Central memory CD4-positive, alpha-beta T cell (primary cell): ENCODE measurements at places on chromosomes 1 and 21.

GRCh38 chr1:62800825-62801306 is 16.9 kb downstream of the ATG4C start:
- no peak for DNase-seq

DNA sequence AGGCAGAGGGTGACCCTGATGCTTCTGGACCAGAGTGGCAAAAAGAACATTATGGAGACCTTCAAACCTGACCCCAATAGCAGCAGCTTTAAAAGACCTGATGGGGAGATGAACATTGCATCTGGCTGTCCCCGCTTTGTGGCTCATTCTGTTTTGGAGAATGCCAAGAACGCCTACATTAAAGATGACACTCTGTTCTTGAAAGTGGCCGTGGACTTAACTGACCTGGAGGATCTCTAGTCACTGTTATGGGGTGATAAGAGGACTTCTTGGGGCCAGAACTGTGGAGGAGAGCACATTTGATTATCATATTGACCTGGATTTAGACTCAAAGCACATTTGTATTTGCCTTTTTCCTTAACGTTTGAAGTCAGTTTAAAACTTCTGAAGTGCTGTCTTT is 45.8 kb downstream of the TRAF5 start:
- DNase-seq, result no peak

DNA sequence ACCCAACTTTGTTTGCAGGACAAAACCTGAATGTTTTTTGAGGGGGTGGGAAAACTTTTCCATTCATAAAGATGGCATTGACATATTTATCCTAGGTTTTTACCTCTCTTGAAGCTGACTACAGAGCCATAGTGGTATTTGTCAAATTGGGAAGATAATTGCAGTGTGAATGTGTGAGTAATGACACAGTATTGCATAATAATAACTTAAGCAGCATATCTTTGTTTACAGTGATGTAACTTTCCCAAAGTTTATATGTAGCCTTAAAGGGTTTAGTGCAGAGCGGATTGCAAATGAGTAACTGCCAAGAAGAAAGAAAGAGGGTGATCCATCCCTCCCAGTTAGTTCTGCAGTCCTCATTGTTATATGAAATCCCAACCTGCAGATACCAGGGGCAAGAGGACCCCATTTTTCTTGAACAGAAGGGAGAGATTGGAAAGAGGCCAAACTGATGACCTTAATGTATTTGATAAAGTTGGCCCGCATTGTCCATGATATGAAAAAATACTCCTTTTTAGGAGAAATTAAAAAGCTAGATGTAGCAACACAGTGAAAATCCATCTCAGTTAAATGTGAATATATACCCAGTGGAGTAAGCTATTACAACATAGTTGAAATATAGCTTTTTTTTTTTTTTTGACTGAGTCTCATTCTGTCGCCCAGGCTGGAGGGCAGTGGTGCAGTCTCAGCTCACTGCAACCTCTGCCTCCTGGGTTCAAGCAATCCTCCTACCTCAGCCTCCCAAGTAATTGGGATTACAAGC is 23.7 kb upstream of the NFIA start:
- no peak for DNase-seq

GRCh38 chr1:185541871-185542301 is 192.3 kb upstream of the HMCN1 start:
- no peak for DNase-seq

GRCh38 chr1:32929366-32929765 is 28.2 kb upstream of the TMEM54 start:
- DNase-seq, result no peak

- no peak for DNase-seq
These were observed 161.0 kb downstream of the ZNF326 start for GRCh38 chr1:90155721-90156487.

DNA sequence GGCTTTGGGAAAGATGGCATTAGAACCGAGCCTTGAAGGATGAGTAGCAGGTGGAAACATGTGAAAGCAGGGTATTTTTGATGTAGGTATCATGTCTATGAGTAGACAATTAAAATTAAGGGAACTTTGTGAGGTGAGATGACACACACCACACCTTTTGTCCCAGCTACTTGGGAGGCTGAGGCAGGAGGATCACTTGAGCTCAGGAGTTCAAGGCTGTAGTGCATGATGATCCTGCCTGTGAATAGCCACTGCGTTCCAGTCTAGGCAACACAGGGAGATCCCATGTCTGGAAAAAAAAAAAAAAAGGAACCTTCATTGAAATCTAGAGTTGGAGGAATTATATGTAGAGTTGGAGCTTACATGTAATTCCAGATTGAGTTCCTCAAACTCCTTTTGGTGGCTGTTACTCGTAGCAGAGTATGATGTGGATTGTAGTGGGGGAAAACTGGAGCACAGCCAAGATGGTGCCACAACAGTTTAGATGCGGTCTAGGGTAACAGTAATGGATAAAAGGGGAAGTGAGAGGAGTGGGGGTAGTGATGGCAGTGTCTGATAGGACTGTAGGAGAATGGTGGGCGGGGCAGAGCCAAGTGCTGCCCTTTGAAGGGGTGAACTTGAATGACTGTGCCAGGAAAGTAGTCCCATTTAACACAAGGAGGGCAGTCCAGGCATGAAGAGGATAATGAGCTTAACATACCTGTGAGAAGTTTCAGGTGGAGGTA is 17.4 kb downstream of the AK4 start:
- no peak for DNase-seq

DNA sequence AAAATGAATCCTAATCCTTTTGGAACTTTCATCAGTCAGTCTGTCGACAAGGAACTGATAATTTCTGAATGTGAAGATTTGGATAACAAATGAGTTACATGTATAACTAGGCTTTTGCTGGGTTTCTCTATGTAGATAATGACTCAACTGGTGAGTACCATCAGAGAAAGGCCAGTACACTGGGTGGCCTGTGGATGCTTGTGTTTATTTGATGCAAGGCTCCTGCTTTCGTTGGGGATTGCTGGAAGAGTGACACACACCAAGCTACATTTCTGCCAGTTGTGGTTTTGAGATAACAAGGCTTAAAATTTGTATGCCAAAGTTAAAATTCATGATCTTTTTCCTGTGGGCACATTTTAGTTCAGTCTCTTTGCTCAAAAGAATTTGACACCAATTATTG is 115.7 kb upstream of the UBE2U start:
- no peak for DNase-seq

DNA sequence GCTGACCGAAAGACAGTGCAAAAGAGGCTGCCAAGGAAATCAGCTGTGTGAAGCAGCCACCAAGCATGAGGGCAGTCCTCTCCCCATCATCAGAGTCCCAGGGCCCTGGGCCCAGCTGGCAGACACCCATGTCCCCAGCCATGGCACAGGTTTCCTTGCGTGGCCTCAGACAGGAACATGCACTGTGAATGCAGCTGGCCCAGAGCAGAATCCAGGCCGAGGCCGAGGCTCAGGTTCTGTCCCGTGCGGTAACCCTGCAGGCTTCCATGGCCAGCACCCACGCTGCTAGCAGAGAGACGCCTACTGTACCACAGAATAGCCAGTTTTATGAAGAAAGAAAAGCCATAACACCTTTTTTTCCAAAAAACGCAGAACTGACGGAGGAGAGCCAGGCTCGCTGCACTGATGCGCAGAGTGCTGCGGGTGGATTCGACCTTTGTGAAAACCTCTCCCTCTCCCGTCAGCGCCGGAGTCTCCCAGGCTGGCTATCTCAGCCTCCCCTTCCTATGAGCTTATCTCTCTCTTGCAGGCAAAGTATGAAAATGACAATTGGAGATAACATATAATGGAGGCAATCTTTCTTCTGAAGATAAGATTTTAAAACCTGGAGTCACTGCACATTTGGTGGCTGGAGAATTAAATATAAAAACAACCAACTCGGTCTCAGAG is 106.6 kb downstream of the NPHP4 start:
- DNase-seq, result no peak

DNA sequence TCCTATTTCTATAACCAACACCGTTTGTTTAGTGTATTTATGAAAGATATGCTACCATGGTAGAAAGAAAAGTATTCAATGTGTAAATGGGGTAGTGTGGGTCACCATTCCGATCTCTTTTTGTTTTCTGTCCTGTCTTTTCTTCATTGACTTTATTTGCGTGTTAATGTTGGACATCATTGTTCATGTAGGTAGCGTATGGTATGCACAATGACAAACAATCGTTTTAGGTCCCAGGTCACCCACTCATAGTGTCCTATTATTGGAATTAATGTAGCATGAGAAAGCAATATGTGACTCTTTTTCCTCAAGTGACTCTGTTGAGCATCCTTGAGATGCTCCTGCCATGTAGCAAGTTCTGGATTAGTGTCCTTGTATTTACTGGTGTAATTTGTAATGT is 25.4 kb downstream of the ATP5PO start:
- DNase-seq, result no peak

- no peak for DNase-seq
These were observed 107.6 kb downstream of the LHX9 start for GRCh38 chr1:198024782-198025181.

GRCh38 chr1:37147906-37148305 is 113.6 kb upstream of the GRIK3 start:
- no peak for DNase-seq

- no peak for DNase-seq
These were observed 118.2 kb downstream of the MAGI3 start for GRCh38 chr1:113508364-113509164.

DNA sequence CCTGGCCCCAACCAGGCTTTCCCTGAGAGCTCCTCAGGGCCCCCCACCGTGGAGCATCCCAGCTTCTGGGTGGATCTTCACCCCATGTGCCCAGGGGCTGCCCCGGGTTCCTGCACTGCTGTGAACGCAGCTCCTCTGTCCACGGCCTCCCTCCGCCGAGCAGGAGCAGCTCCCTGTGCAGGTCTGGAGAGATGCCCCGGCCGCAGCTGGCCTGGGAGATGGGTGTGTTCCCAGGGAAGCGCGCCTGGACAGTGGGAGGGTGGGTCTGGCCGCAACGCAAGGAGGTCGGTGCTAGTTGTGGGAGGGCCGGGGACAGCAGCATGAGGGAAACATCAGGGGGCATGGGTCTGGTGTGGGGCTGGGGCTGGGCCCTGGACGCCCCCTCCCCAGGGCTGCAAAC is 71.3 kb downstream of the MORN1 start:
- DNase-seq, result no peak

DNA sequence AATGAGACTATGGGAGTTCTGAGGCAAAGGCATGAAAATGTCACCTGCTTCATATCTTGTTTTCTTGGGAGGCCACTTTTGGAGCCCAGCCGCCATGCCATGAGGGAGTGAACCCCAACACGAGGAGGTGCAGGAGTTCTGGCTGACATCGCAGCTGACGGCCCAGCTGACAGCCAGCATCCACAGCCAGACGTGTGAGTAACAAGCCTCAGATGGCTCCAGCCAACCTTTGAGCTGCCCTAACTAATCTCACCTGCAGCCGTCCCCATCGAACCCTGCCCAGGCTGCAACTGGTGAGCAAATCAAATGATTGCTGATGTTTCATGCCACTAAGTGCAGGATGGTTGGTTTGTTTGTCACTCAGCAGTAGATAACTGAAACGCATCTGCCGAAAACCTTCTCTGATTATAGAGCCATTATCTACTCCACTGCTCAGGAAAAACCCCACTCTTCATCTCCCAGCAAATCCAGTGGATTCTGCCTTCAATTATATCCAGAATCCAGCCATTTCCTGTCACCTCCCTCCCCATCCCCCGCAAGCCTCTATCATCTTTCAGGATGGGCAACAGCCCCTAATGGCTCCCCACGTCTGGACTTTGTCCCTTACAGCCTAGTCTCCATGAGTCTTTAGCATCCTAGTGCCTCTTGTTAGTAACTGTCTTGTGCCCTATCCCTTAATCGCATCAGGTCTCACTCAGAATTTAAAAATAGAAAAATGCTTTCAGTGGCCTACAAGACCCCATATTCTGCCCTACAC is 18.5 kb upstream of the RAB4A start:
- DNase-seq, result no peak

- DNase-seq, result no peak
These were observed 33.3 kb upstream of the SUCO start for GRCh38 chr1:172499636-172500141.

- no peak for DNase-seq
These were observed 25.1 kb downstream of the SHCBP1L start for GRCh38 chr1:182927693-182928433.

- no peak for DNase-seq
These were observed 180.6 kb upstream of the C1orf105 start for GRCh38 chr1:172239901-172240300.

GRCh38 chr1:211535346-211535745 is 43.4 kb upstream of the RD3 start:
- no peak for DNase-seq
